Kidney tubule cell (primary cell): ENCODE measurements at places on chromosomes 11 and 22.

GRCh38 chr22:42808521-42808920, 48.6 kb downstream of the ARFGAP3 start:
- no peak for DNase-seq

- DNase-seq, result peak; percentile 55
Observed at GRCh38 chr11:39365809-39366436, 2093.5 kb downstream of the LRRC4C start.

DNA sequence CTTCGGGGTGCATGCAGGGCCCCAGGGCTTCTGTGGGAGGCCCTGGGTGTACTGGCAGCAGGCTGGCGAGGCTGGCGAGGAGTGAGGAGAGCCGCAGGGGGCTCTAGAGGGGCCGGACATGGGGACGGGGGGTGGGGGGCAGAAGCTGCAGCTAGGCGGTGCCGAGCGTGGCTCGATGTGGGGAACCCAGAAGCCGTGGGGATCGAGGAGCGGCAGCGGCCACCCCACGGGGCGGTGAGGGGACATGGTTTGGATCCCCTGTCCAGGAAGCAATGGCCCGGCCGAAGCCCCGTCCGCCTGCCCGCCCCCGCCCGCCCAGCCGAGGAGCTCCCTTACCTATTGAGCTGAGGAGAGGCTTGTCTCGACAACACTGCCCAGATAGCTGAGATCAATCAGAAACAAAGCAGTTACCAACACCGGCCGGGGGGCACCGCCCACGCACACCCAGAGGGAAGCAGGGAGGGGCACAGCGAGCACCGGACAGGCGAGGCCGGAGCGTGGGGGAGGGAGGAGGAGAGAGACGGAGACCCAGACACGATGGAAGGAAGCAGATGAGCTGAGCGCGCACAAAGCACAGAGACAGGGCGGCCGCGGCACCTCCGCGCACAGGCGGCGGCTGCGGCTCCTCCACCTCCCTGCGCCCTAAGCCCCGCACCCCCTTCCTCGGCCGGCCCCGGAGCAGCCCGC, 38.7 kb downstream of the IGSF9B start:
- no peak for DNase-seq

DNA sequence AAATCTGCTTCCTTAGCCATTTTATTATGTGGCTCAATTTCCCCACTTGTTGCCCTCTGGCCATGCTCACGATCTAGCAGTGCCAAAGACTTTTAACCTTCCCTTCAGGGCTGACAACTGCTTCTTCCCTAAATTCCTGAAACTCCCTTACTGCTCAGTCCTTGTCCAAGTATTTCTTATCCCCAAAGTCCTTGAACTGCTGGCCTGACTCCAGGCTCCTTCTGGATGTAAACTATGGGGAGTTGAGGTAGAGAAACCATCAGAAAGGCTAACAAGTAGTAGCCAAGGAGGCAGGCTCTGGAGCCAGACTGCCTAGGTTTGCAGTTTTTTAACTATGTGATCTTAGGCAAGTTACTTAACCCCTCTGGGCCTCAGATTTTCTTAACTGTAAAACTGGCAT, 258.7 kb upstream of the CCDC90B start:
- no peak for DNase-seq

DNA sequence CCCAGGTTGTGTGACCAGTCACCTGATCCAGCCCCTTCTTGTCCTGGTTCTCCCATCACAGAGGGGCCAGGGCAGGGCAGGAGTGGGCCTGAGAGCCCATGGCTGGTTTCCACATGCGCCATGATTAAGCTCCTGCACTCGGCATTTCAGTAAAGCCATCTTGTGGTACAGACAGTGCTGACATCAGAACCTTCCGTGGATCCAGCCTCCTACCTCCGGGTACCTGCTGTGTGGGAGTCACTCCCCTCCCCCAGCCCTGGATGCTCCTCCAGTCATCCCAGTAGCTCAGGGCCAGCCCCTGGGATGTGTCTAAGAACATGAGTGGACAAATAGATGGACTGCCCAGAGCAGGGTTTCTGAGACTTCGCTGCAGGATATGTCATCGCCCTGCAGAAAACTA, 22.1 kb upstream of the MGAT3 start:
- no peak for DNase-seq

- DNase-seq, result no peak
Observed at GRCh38 chr11:9203691-9204311, 61.3 kb downstream of the DENND5A start.

GRCh38 chr11:121143921-121144320, 42.9 kb downstream of the TECTA start:
- DNase-seq, result no peak

DNA sequence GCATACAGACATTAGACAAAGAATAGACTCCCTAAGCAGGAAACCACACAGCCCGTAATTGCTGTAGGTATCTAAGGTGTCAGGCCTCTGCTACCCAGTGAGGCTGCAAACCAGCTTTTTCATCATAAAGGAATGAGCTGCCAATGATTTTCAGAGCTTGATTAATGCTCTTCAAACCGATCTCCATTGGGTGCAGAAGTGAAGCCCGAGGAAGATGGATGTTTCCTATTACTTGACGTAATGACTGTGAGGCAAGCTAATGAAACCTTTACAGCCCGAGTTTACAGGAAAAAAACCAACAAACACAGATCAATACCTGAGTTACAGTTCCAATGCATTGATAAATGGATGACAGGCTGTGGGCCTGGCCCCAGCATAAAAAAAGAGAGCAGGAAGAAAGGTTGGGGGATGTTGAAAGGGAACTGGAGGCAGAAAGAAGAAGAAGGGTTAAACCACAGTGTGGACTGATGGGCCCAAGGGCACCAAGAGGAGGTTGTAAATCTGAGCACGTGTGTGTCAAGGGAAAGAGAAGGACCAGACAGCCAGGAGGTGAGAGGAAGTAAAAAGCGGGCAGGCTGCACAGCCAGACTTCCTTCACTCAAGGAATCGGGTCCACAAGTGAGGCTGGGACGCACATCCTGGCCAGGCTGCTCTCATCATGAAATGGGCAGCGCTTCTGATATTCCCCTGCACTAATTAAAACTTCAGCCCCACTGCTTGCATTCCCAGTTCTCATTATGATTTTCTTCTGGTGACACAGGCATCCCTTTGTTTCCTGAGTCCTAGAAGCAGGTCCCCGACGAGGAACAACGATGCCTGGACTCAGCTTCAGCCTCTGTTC, 70.6 kb upstream of the NTM start:
- DNase-seq, result no peak

DNA sequence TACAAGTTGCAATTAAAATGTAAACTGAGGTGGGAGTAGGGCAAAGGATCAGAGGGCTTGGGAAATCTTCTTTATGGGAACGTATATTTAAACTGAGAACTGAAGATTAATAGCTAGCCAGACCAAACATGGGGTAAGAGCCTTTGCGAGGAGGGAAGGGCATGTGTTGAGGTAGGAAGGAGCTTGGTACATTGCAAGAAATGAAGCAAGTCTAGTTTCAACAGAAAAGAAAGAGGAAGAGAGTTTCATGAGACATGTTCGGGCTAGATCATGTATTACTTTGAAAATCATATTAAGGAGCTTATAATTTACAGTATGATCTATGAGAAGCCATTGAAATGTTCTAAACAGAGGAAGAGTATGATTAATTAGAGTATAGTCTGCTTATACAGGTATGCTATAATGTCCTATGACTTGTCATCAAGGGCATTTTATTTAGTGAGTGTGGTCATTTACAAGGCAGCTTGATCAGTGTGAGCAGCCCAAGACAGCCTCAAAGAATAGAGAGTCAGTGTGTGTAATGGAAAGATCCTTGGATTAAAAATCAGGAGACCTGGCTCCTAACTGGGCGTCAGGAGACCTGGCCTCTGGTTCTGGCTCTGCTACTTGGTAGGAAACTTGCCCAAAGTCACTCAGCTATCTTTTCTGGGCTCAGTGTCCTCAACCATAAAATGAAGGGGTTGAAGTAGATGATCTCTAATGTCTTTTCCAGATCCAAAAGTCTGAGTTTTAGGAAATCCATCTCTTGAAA, 10.9 kb downstream of the GAS2 start:
- DNase-seq, result no peak

DNA sequence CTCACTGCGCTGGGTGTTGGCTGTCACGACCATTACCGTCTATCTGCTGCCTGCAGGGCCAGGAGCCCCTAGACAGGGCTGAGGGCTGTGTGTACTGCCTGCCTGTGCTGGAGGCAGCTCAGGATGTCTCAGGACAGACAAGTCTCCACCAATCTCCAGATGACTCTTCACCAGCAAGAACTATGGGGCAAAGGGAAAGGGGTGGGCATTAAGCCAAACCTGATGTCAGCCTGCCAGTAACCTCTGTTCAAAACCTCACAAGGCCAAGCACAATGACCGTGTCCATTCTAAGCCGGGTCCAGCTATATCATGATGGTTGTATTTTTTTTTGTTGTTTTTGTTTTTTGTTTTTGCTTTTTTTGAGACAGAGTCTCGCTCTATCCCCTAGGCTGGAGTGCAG, 31.6 kb downstream of the MAFF start:
- peak; percentile 17 for DNase-seq

- DNase-seq, result no peak
Observed at GRCh38 chr22:19933341-19934241, 8.0 kb upstream of the COMT start.

- no peak for DNase-seq
Observed at GRCh38 chr22:50269573-50269969, 609 bp downstream of the MAPK11 start.

GRCh38 chr22:20442485-20443284, 5.1 kb upstream of the SCARF2 start:
- no peak for DNase-seq
